Kidney glomerular epithelial cell (primary cell): ENCODE measurements at places on chromosomes 13 and 19.

DNA sequence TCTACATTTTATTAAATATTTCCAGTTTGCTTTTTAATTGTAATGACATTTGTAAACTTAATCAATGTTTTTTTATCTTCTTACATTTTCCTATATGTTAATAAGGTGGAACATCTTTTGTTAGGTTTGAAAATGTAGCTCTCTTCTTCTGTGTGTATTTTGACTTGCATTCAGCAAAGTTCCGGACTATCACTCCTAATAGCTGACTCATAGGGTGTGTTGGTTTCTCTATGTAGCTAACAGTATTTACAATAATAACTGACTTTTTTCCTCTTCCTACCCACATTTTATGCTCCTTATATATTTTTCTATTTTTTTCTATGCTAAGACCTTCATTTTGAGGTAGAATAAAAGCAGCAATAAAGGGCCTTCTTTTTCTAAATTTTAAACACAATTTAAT, 28.1 kb downstream of the MYO16 start:
- DNase-seq = no peak

GRCh38 chr19:29964171-29964570, 22.1 kb downstream of the URI1 start:
- no peak for DNase-seq

GRCh38 chr19:43779147-43779819, 1.5 kb downstream of the KCNN4 start:
- DNase-seq = no peak

- no peak for DNase-seq
These were observed 299.1 kb downstream of the ZNF536 start for GRCh38 chr19:30671367-30671619.

- DNase-seq = no peak
These were observed 332.0 kb downstream of the FGF9 start for GRCh38 chr13:22002893-22003292.

DNA sequence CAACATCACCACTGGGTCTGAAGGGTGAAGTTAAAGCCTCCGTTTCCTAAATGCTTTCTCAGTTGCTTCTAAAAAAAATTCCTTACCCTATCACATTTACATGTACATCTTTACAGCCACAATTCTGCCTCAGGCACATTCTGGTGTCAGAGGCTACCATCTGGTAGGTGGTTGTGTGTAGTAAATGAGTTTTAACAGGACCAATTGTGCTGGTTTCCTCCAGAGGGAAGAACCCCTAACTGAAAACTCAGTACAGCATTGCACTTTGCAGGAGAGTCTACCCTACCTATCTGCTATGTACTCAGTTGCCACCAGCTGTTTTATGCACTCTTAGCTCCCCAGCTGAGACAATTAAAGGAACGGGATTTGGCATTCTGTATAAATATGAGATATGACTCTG, 1576.5 kb downstream of the PCDH9 start:
- no peak for DNase-seq

- DNase-seq = no peak
These were observed 4.7 kb downstream of the DHRS12 start for GRCh38 chr13:51799261-51799660.

DNA sequence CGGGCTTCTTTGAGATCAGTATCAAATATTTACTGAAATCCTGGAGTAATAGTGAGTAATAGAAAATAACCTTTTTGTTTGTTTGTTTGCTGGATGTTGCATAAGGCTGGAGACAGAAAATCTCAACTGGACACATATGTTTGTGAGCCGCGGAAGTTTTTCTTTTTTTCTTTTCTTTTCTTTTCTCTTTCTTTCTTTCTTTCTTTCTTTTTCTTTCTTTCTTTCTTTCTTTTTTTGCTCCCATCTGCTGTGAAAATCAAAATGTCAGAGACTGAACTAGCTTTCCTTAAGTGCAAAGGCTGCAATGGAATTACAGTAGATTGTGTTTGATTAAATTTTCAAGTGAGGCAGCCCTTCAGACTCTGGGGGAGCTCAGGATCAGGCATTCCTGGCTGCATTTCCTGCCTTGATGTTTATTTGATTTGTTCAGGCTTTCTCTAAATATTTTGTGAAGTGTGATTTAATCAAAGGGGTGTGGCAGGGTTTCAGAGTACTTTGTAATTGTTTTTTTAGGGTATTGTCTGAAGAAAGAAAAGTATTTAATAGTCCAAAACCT, 319 bp downstream of the FRY start:
- no peak for DNase-seq

GRCh38 chr19:44003461-44004009, 778 bp downstream of the ZNF230 start:
- DNase-seq = peak; percentile 38
